A673 (cell line): ENCODE measurements at places on chromosomes 6 and 20.

GRCh38 chr6:16653226-16653625 is 108.0 kb downstream of the ATXN1 start:
- H3K4me3 ChIP-seq: no peak overlapping the region
- DNase-seq: no peak
- H3K4me1 ChIP-seq: no peaks in the 10 kb centered on the region
- no peaks in the 10 kb centered on the region for H3K27me3 ChIP-seq

- no peaks in the 10 kb centered on the region for H3K27me3 ChIP-seq
- H3K4me3 ChIP-seq: no peak overlapping the region
- DNase-seq: no peak
- H3K36me3 ChIP-seq: no peaks in the 10 kb centered on the region
- no peaks in the 10 kb centered on the region for H3K4me1 ChIP-seq
These were observed 53.3 kb downstream of the MYO6 start for GRCh38 chr6:75802366-75802765.

DNA sequence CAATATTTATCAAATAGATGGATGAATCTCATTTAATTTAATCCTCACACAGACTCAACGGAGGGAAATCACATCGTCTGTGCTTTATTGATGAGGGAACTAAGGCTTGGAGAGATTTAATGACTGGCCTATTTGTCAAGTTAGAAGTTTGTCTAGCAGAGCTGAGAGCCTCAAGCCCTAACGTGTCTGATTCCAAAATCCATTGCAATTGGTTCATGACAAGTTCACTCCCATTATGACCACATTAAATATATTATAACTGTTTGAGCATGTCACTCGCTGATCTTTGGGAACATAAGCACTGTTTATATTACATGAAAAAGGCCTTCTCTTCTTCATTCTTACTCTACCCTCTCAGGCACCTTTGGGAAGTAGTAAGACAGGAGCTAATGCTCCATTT is 89.4 kb upstream of the SIRPA start:
- no peaks in the 10 kb centered on the region for H3K27me3 ChIP-seq
- H3K4me1 ChIP-seq: peaks cover 45% of the 10 kb centered on the region
- no peak overlapping the region for H3K4me3 ChIP-seq
- no peak overlapping the region for H3K27ac ChIP-seq
- no peaks in the 10 kb centered on the region for H3K36me3 ChIP-seq

GRCh38 chr6:1509241-1509640 is 100.5 kb upstream of the FOXC1 start:
- no peaks in the 10 kb centered on the region for H3K4me1 ChIP-seq
- peaks cover under 1% of the 10 kb centered on the region for H3K27me3 ChIP-seq
- no peak for DNase-seq
- H3K36me3 ChIP-seq: no peaks in the 10 kb centered on the region

DNA sequence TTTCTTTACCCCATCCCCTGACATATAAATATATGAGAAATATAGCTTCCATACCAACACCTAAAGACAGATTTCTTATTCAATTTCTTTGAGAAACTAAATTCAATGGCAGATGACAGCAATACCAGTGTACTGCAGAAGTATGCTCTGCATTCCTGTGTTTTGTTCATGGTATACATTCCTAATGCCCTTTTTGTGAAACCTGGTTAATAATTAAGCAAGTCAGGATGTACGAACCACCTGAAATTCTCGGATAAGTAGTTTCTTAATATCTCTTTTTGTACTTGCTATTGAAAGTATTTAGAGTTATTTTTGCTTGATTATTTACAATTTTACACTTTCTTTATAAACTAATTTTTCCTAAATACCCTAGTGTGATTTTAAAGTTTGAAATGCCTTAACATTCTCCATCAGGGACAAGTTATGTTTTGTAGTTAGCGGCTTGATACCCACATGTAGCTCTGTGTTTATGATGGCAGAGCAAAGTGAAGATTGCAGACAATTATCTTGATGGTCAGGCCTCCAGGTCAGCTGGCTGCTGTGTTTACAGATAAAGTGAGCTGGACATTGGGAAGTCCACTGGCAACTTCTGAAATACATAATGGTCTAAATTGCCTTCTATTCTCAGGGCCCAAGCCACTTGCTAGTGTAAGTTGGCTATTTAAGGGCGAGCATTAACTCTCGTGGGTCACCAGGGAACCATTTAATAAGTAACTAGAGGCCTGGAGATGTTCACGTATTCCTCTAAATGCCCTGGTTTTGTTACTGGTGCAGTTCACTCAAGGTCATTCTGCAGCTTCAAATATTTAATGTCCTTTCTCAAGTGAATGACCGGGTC is 58.2 kb downstream of the PLCB1 start:
- no peaks in the 10 kb centered on the region for H3K36me3 ChIP-seq

DNA sequence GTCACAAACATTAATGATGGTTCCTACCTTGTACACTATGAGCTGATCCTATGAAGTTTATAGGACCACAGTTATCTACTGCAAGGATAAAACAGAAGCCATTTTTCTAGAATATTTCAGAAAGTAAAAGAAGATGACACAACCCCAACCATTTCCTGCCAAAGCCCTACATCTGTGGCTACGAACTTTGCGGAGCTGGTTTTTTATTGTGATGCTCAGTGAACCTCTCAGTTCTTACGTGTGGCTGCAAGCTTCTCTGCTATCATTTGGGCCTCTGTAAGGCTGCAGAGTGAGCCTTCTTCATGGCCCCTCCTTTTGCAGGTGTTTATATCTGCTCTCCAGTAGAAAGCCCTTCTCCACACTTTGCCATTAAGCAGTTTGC is 17.8 kb upstream of the TAGAP start:
- H3K27ac ChIP-seq: no peak overlapping the region
- H3K4me3 ChIP-seq: no peak overlapping the region
- peaks cover 9% of the 10 kb centered on the region for H3K27me3 ChIP-seq

DNA sequence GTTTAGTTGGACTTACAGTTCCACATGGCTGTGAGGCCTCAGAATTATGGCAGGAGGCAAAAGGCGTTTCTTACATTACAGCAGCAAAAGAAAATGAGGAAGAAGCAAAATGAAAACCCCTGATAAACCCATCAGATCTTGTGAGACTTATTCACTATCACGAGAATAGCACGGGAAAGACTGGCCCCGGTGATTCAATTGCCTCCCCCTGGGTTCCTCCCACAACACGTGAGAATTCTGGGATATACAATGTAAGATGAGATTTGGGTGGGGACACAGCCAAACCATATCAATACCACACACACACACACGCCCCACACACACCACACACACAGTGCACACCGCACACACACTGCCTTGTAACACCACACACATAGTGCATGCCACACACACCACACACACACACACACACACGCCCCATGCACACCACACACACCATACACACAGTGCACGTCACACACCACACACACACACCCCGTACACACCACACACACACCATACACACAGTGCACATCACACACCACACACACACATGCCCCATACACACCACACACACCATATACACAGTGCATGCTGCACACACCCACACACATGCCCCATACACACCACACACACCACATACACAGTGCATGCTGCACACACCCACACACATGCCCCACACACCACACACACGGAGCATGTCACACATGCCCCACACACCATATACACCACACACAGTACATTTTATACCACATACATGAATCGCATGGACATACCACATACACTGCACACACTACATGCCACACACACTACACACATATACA is 310.5 kb downstream of the TAF4 start:
- peaks cover 8% of the 10 kb centered on the region for H3K4me1 ChIP-seq
- H3K27me3 ChIP-seq: peaks cover 7% of the 10 kb centered on the region
- DNase-seq: no peak
- H3K36me3 ChIP-seq: no peaks in the 10 kb centered on the region

GRCh38 chr6:136647363-136647852 is 97.2 kb upstream of the MAP7 start:
- H3K27me3 ChIP-seq: no peaks in the 10 kb centered on the region
- peak; percentile 56 for DNase-seq
- no peak overlapping the region for H3K27ac ChIP-seq
- peaks cover 9% of the 10 kb centered on the region for H3K4me1 ChIP-seq

DNA sequence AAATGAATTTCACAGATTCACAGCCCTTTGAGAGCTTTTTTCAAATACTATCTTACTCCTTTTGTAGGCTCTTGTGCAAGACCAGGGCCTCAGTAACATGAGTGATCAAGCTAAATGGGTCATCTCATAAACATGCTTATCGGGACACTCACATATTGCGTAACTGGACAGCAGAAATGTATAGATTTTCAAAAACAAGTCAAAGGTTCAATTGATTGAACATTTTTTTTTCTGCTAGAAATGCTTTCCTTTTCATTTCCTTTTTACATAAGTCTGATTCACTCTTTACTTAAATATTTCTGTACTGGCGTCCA is 8.7 kb upstream of the SALL4 start:
- no peaks in the 10 kb centered on the region for H3K4me1 ChIP-seq
- DNase-seq: no peak
- no peak overlapping the region for H3K27ac ChIP-seq
- no peak overlapping the region for H3K4me3 ChIP-seq
- H3K36me3 ChIP-seq: no peaks in the 10 kb centered on the region

- H3K36me3 ChIP-seq: no peaks in the 10 kb centered on the region
- no peak for DNase-seq
- H3K27me3 ChIP-seq: no peaks in the 10 kb centered on the region
- no peak overlapping the region for H3K27ac ChIP-seq
These were observed 162.5 kb downstream of the PRL start for GRCh38 chr6:22134308-22134707.

DNA sequence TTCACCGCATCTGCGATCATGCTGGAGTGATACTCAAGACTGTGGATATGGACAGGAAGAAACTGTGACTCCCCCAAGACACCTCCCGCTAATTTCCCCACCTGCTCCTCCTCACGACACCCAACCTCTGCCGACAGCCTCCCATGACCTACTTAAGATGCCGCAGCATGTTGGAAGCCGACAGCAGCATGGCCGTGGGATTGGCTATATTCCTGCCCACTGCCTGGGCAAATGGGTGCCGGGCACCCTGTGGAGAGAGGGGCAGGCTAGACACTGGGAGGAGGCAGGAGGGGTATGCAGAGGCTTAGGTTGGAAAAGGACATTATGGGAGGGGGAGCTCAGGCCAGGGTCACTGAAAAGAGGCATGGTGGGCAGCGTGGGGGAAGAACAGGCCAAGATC is 4.5 kb downstream of the IDH3B start:
- peaks cover 9% of the 10 kb centered on the region for H3K4me1 ChIP-seq
- peaks cover 67% of the 10 kb centered on the region for H3K36me3 ChIP-seq
- no peak overlapping the region for H3K27ac ChIP-seq
- no peak for DNase-seq
- H3K4me3 ChIP-seq: no peak overlapping the region
- H3K27me3 ChIP-seq: no peaks in the 10 kb centered on the region

- no peak for DNase-seq
- H3K36me3 ChIP-seq: peaks cover 28% of the 10 kb centered on the region
- H3K4me3 ChIP-seq: no peak overlapping the region
- no peak overlapping the region for H3K27ac ChIP-seq
These were observed 50.8 kb upstream of the DSN1 start for GRCh38 chr20:36824142-36824940.

GRCh38 chr6:37218511-37218910 is 39.1 kb upstream of the TBC1D22B start:
- H3K27me3 ChIP-seq: no peaks in the 10 kb centered on the region
- peak; percentile 17 for DNase-seq

- H3K4me1 ChIP-seq: no peaks in the 10 kb centered on the region
- no peaks in the 10 kb centered on the region for H3K36me3 ChIP-seq
- no peak overlapping the region for H3K27ac ChIP-seq
- no peaks in the 10 kb centered on the region for H3K27me3 ChIP-seq
- no peak for DNase-seq
These were observed 648.4 kb upstream of the EYS start for GRCh38 chr6:66355471-66355870.

GRCh38 chr20:47792021-47792618 is 6.8 kb upstream of the SULF2 start:
- no peaks in the 10 kb centered on the region for H3K36me3 ChIP-seq
- H3K27ac ChIP-seq: no peak overlapping the region
- no peaks in the 10 kb centered on the region for H3K4me1 ChIP-seq
- H3K27me3 ChIP-seq: peaks cover 19% of the 10 kb centered on the region
- no peak for DNase-seq
- H3K4me3 ChIP-seq: no peak overlapping the region

GRCh38 chr6:42727627-42728026 is 5.2 kb upstream of the PRPH2 start:
- DNase-seq: no peak
- no peaks in the 10 kb centered on the region for H3K36me3 ChIP-seq
- H3K4me1 ChIP-seq: peaks cover 14% of the 10 kb centered on the region
- no peak overlapping the region for H3K4me3 ChIP-seq
- no peaks in the 10 kb centered on the region for H3K27me3 ChIP-seq
- no peak overlapping the region for H3K27ac ChIP-seq

DNA sequence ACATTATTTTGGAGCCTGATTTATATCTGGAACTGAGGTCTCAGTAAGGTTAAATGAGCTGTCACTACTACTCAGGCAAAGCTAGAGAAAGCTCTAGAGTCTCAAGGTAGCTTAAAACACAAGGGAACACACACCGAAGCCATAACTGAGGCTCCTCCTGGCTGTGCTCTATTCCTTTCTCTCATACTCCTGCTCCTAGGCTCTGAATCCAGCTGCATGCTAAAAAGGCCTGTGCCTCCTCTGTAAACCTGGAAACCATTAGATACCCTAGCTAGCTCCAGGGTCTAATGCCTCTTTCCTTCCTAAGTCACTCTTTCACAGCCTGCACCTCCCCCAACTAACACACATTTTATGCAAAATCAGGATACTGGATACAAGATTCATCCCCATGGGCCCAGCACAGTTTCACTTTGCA is 17.1 kb downstream of the RIPOR2 start:
- H3K27me3 ChIP-seq: no peaks in the 10 kb centered on the region
- peak overlapping the region; percentile 15 for H3K27ac ChIP-seq
- no peak overlapping the region for H3K4me3 ChIP-seq
- peaks cover 7% of the 10 kb centered on the region for H3K4me1 ChIP-seq
- no peaks in the 10 kb centered on the region for H3K36me3 ChIP-seq

GRCh38 chr6:6856538-6857523 is 250.9 kb upstream of the RREB1 start:
- peak overlapping the region; percentile 83 for H3K27ac ChIP-seq
- no peaks in the 10 kb centered on the region for H3K27me3 ChIP-seq
- peaks cover 55% of the 10 kb centered on the region for H3K4me1 ChIP-seq
- no peaks in the 10 kb centered on the region for H3K36me3 ChIP-seq
- DNase-seq: peak; percentile 86
- peak overlapping the region; percentile 17 for H3K4me3 ChIP-seq

- H3K36me3 ChIP-seq: no peaks in the 10 kb centered on the region
- no peak overlapping the region for H3K27ac ChIP-seq
- H3K4me3 ChIP-seq: no peak overlapping the region
- no peak for DNase-seq
- H3K4me1 ChIP-seq: no peaks in the 10 kb centered on the region
These were observed 3.6 kb upstream of the BPIFB1 start for GRCh38 chr20:33279261-33279910.
